Neural progenitor cell (in vitro differentiated cells): ENCODE measurements at places on chromosomes 5 and 9. TPM values are rescaled to one million over a fixed set of nuclear protein-coding genes. Genes with fewer than 3 reads are reported as not detected.
A peak's percentile ranks its signal among the peaks of the same experiment; 100 is the strongest.

DNA sequence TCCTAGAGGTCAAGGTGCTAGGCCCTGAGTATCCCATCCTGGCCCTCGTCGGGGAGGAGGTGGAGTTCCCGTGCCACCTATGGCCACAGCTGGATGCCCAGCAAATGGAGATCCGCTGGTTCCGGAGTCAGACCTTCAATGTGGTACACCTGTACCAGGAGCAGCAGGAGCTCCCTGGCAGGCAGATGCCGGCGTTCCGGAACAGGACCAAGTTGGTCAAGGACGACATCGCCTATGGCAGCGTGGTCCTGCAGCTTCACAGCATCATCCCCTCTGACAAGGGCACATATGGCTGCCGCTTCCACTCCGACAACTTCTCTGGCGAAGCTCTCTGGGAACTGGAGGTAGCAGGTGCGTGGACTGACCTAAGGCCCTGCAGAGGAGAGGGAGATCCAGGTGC, 7.9 kb downstream of the BTNL9 start:
- no peak for DNase-seq
- no peak overlapping the region for H3K27ac ChIP-seq
- H3K27me3 ChIP-seq = peaks cover 97% of the 10 kb centered on the region
- no peaks in the 10 kb centered on the region for H3K36me3 ChIP-seq

DNA sequence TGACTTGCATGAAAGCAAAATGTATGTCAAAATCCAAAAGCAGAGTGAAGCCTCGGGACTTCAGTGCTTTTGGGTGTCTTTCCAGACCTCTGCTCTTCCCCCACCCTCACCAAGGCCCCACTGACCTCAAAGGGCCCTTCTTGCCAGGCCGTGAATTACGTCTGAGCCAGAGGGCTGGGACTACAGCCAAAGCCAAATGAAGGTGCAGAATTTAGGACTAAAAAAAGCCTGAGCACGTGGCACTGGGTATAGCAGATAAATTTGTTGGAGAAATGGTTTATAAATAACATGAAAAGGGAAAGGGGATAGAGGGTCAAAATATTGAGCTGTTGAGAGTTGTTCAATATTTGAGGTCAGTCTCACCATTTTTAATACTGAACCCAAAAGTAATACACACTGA, 163.4 kb downstream of the GHR start:
- no peak for DNase-seq
- no peak overlapping the region for H3K4me3 ChIP-seq
- no peak overlapping the region for H3K27ac ChIP-seq
- no peaks in the 10 kb centered on the region for H3K4me1 ChIP-seq
- H3K36me3 ChIP-seq = no peaks in the 10 kb centered on the region

GRCh38 chr5:68534131-68534940, 318.8 kb downstream of the PIK3R1 start:
- H3K36me3 ChIP-seq = no peaks in the 10 kb centered on the region
- no peak overlapping the region for H3K27ac ChIP-seq
- peak; percentile 39 for DNase-seq
- H3K4me3 ChIP-seq = no peak overlapping the region

GRCh38 chr9:114372921-114373448, 14.8 kb downstream of the AKNA start:
- no peak for DNase-seq
- H3K27ac ChIP-seq = no peak overlapping the region
- no peak overlapping the region for H3K4me3 ChIP-seq
- peaks cover 21% of the 10 kb centered on the region for H3K4me1 ChIP-seq

GRCh38 chr9:122180633-122181032, 20.9 kb downstream of the MORN5 start:
- no peaks in the 10 kb centered on the region for H3K4me1 ChIP-seq
- H3K27me3 ChIP-seq = peaks cover 4% of the 10 kb centered on the region
- H3K4me3 ChIP-seq = no peak overlapping the region

- no peaks in the 10 kb centered on the region for H3K36me3 ChIP-seq
- no peak overlapping the region for H3K4me3 ChIP-seq
- H3K4me1 ChIP-seq = peaks cover 6% of the 10 kb centered on the region
- no peak for DNase-seq
Measured at GRCh38 chr5:176180339-176180738, 57.9 kb upstream of the SIMC1 start.

- no peaks in the 10 kb centered on the region for H3K4me1 ChIP-seq
- no peaks in the 10 kb centered on the region for H3K36me3 ChIP-seq
- H3K4me3 ChIP-seq = no peak overlapping the region
- no peaks in the 10 kb centered on the region for H3K27me3 ChIP-seq
- no peak for DNase-seq
Measured at GRCh38 chr5:23468658-23469057, 38.8 kb upstream of the PRDM9 start.

The FOXD4L5 gene
- total RNA-seq = 0.19 TPM in 1 of 2 replicates, not detected in the other

GRCh38 chr9:7467186-7467585, 332.4 kb downstream of the DMAC1 start:
- DNase-seq = no peak
- no peak overlapping the region for H3K27ac ChIP-seq
- no peaks in the 10 kb centered on the region for H3K36me3 ChIP-seq
- H3K4me1 ChIP-seq = no peaks in the 10 kb centered on the region

DNA sequence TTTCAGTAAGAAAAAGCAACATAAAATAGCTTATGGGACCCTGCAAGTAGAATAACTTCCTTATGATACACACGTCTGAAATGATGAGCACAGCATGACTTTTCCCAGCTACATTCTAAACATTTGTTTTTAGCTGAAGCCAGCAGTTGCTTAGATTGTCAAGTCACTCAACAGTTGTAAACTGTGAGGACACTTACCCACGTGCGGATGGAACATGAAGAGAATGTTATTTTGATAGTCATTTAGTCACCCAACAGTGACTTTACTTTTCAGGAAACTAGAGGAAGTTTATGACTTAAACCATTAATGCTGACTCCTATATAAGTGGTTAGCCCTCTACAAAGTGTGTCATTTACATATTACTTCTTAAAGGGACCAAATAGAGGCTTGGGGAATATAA, 3.0 kb downstream of the HACD4 start:
- H3K4me1 ChIP-seq = peaks cover 10% of the 10 kb centered on the region
- H3K27me3 ChIP-seq = peaks cover 10% of the 10 kb centered on the region
- H3K27ac ChIP-seq = no peak overlapping the region
- H3K4me3 ChIP-seq = no peak overlapping the region
- H3K36me3 ChIP-seq = no peaks in the 10 kb centered on the region

GRCh38 chr9:116656977-116657376, 30.1 kb upstream of the TRIM32 start:
- no peak overlapping the region for H3K4me3 ChIP-seq
- H3K36me3 ChIP-seq = no peaks in the 10 kb centered on the region
- H3K27me3 ChIP-seq = no peaks in the 10 kb centered on the region
- H3K4me1 ChIP-seq = peaks cover 16% of the 10 kb centered on the region
- no peak overlapping the region for H3K27ac ChIP-seq

The SPATA31E1 gene
- total RNA-seq = not detected in 2 replicates

- H3K27me3 ChIP-seq = no peaks in the 10 kb centered on the region
- H3K36me3 ChIP-seq = no peaks in the 10 kb centered on the region
- DNase-seq = no peak
- H3K27ac ChIP-seq = no peak overlapping the region
- no peak overlapping the region for H3K4me3 ChIP-seq
- no peaks in the 10 kb centered on the region for H3K4me1 ChIP-seq
Measured at GRCh38 chr5:121702682-121703081, 149.0 kb upstream of the FTMT start.

DNA sequence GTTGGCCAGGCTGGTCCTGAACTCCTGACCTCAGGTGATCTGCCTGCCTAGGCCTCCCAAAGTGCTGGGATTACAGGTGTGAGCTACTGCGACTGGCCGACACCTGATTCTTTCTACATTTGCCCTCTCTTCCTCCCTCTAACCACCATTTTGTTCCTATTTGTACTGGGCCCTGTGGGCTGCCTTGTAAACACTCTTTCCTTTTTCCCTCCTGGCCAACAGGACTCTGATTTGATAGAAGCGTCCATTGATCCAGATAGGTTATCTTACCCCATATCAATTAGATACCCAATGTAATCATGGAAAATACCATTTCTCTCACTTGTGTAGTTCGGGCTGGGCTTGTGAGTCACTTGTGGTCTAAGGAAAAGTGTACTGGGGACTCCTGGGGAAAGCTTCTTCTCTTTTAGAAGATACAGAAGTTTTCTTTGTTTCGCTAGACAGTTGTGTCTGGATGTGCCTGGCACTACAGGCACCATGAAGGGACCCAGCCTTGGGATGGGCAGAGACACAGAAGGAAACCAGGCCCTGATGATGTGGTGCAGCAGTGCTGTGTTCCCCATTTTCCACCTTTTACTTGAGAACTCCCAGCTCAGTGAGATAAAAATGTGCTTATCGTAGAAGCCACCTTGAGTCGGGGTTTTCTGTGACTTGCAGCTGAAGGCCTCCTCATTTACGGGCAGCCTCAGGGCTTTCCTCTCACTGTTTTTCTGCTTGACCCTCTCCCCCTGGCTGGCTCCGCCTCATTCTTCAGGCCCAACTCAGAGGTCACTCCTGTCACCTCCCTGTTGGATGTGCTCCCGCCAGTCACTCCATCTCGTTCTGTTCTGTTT, 32.8 kb upstream of the CPEB4 start:
- DNase-seq = no peak
- H3K27ac ChIP-seq = no peak overlapping the region
- no peak overlapping the region for H3K4me3 ChIP-seq
- H3K27me3 ChIP-seq = no peaks in the 10 kb centered on the region
- no peaks in the 10 kb centered on the region for H3K4me1 ChIP-seq

DNA sequence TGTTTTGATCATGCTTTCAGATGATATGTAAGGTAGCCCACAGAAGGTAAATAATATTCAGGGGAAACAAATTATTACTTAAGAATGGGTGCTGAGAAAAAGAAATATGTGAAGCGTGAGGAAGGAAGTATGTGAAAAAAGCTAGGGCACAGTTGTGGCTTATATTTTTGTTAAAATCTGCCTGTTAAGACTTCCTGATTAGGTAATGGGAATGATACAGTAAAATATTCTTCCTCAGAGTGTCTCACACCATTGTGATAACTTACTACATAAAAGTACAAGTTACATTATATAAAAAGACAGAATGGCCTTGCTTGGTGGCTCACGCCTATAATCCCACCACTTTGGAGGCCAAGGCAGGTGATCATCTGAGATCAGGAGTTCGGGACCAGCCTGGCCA, 18.7 kb upstream of the PARP8 start:
- no peaks in the 10 kb centered on the region for H3K4me1 ChIP-seq
- H3K36me3 ChIP-seq = no peaks in the 10 kb centered on the region
- H3K27me3 ChIP-seq = no peaks in the 10 kb centered on the region
- H3K27ac ChIP-seq = no peak overlapping the region
- H3K4me3 ChIP-seq = no peak overlapping the region
- no peak for DNase-seq

DNA sequence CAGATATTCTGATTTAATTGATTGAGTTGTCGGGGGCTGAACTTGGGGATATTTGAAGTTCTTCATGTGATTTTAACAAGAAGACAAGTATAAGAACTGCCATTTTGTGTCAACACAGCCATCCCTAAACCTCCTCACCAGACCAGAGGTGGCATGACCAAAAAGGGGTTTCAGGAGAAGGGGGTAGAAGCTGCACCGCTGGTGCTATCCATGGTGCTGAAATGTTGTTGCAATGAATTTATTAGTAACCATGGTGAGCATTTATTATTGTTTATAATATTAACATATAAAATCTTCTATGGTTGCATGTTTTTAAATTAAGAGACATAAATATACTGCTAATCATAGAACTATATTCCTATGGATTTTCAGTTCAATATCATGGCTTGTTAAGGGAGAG, 72.3 kb downstream of the GNA14 start:
- H3K4me3 ChIP-seq = no peak overlapping the region
- no peaks in the 10 kb centered on the region for H3K4me1 ChIP-seq
- no peaks in the 10 kb centered on the region for H3K27me3 ChIP-seq
- H3K36me3 ChIP-seq = no peaks in the 10 kb centered on the region

GRCh38 chr5:98630621-98631020, 142.8 kb upstream of the RGMB start:
- H3K27me3 ChIP-seq = no peaks in the 10 kb centered on the region
- no peak overlapping the region for H3K4me3 ChIP-seq
- H3K4me1 ChIP-seq = peaks cover 5% of the 10 kb centered on the region
- no peak for DNase-seq

- DNase-seq = no peak
- no peaks in the 10 kb centered on the region for H3K27me3 ChIP-seq
- peaks cover 52% of the 10 kb centered on the region for H3K4me1 ChIP-seq
- H3K27ac ChIP-seq = no peak overlapping the region
- H3K4me3 ChIP-seq = no peak overlapping the region
Measured at GRCh38 chr9:8863886-8864544, 1064.4 kb upstream of the DMAC1 start.

- no peaks in the 10 kb centered on the region for H3K4me1 ChIP-seq
- H3K4me3 ChIP-seq = no peak overlapping the region
- H3K27ac ChIP-seq = no peak overlapping the region
- no peaks in the 10 kb centered on the region for H3K27me3 ChIP-seq
- no peak for DNase-seq
- H3K36me3 ChIP-seq = no peaks in the 10 kb centered on the region
Measured at GRCh38 chr5:123690821-123691220, 178.8 kb downstream of the CSNK1G3 start.

The THBS4 gene
- 31.6 and 40.5 TPM in 2 replicates for total RNA-seq

DNA sequence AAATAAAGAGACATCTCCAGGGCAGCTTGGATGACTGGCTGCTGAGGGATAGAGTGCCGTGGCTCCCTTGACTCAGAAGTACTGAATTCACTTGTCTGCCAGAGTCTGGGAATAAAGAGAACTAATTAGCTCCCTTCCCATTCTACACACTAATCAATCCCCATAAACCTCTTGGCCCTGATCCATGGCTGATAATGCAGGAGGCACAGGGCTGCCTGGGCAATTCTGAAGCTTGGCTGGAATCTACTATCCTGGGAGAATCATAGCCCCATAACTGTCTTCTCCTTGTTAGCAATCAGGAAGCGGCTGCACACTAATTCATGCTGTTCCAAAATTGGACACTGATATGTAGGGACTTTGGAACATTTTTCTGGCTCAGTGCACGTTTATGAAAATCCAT, 197.7 kb downstream of the PTTG1 start:
- no peak overlapping the region for H3K4me3 ChIP-seq
- DNase-seq = peak; percentile 9
- H3K36me3 ChIP-seq = no peaks in the 10 kb centered on the region
- no peak overlapping the region for H3K27ac ChIP-seq

DNA sequence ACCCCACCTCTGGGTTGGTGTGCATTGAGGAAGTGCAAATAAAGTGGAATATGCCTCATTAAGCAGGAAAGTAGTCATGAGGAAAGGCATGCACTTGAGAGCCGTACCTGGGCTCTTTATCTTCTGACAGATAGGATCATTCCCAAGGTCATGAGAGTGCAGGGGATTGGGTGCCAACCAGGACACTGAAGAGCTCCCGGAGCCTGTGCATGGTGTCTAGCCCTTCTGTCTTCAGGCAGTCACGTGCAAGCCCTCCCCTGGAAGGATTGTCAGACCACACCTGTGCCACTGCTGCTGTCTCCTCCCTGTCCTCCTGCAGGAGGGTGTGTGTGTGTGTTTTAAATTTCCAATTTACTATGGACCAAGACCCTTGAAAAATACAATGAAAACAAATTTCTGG, 69.6 kb downstream of the PDE8B start:
- DNase-seq = no peak
- no peak overlapping the region for H3K27ac ChIP-seq
- H3K4me1 ChIP-seq = no peaks in the 10 kb centered on the region
- H3K36me3 ChIP-seq = no peaks in the 10 kb centered on the region
- no peak overlapping the region for H3K4me3 ChIP-seq

The FOXD4L6 gene
- total RNA-seq = not detected in 2 replicates
